HFF-Myc (cell line): ENCODE measurements at places on chromosomes 6 and 20.
A peak's percentile ranks its signal among the peaks of the same experiment; 100 is the strongest.

DNA sequence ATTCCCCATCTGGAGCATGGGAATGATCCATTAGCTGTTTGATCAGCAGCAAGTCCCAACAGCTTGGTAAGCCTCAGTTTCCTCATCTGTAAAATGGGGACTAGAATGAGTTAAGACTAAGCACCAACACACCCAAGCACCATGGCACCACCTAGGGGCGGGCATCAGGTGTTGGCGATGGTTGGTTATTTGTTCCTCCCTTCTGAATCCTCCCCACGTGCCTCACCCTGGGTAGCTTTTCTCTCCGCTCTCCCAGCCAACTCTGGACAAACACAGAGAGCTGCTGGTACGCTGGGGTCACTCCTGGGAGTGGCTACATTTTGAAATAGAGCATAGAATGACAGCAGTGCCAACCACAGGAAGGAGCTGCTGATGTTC, 13.3 kb upstream of the ITPR3 start:
- DNase-seq = no peak

DNA sequence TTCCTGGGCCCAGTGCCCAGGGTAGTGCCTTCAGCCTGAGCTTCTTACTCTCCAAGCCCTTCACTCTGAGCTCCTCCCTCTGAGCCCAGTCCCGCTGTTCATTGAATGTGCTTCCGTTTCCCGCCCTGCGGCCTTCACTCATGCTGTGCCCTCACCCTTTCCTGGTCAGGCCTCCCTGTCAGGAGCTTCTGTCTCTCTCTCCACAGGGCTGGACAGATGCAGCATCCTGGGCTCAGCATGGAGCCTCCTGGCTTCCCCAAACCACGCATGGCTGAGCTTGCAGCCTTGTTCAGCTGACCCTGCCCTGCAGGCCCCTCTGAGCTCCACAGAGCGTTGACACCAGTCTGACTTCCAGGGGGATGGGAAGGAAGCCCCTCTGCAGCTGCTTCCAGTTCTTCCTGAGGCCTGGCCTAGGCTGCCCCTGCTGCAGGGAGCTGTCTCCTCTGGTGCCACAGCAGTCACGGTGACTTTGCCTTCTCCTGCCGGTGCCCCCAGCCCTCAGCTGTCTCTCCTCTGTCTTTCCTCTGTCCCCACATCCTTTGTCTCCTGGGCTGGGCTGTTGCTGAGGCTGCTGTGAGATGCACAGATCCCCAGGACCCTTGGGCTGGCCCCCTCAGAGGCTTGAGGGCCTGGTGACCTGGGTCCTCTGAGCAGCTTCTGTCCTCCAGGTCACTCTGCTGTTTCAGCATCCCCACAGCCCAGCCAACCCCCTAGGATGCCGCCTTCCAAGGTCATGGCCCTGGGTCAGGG, 7.9 kb upstream of the MYT1 start:
- no peak for DNase-seq

DNA sequence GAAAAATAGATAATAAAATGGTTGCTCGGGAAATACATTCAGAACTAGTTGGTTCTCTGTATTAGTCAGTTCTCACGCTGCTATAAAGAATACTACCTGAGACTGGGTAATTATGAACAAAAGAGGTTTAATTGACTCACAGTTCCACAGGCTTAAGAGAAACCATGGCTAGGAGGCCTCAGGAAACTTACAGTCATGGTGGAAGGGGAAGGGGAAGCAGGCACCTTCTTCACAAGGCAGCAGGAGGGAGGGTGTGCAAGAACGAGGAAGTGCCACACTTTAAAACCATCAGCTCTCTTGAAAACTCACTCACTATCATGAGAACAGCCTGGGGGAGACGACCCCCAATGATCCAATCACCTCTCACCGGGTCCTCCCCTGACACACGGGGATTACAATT, 24.2 kb upstream of the SNX9 start:
- no peak for DNase-seq

- no peak for DNase-seq
These were observed 588.2 kb upstream of the NRSN1 start for GRCh38 chr6:23537828-23538227.

DNA sequence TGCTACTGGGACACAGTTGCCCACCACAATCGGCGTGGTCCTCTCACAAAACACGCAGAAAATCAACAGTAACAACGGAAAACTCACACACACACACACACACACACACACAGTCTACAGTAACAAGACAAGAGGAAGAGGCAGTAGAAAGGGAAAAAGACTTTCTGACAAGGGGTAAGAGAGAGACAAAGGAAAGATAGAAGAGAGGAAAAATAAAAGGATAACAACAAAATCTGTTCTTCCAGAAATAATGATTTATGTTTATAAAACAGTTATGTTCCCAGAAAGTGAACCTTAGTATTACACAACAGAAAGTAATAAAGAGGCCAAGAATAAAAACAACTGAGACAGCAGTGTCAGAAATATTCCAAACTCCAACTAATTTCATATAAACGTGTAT, 2.9 kb downstream of the RANBP9 start:
- no peak for DNase-seq

DNA sequence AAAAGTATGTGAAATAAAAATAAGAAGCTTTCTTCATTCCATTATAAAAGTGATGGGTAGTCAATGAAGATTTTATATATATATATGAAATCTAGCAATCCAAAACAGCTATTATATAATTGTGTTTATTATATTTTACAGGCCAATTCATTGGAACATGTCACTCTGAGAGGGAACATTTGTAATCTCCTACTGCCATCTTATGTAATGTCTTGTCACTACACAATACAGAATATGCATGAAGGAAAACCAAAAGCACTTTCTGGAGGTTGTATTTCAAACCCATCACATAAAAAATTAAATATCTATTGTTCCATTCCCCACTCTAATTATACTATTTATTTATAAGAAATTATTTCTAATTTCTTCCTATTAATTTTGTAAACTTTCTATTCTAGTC, 31.5 kb upstream of the IRAK1BP1 start:
- no peak for DNase-seq

DNA sequence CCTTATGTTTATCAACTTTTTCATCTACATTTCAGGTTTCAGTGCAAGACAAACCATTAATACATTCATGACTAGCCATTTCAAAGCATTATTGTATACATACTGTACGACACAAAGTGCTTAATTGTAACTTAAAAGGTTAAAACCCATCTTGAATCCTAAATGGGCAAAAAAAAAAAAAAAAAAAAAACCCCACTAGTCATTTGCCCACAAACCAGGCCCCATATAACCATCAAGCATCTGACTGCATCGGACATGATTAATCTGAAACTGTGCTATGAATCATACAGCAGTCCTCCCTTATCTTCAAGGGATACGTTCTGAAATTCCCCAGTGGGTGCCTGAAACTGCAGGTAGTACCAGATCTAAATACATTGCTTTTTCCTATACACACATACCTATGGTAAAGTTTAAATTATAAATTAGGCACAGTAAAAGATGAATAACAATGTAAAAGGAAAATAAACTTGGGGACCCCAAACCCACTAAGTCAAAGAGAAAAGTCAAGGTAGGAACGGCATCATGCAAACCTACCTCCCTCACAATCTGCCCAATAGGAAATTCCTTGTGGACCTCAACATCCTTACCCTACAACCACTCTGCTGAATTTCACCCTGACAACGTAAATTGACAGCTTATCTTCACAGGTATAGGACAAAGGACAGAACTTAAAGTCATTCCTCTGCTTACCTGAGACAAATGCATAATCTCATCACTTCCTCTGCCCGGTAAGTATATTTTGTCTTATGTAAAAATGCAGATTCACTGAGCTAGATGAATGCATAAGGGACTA, 14.3 kb downstream of the B4GALT5 start:
- DNase-seq = no peak

DNA sequence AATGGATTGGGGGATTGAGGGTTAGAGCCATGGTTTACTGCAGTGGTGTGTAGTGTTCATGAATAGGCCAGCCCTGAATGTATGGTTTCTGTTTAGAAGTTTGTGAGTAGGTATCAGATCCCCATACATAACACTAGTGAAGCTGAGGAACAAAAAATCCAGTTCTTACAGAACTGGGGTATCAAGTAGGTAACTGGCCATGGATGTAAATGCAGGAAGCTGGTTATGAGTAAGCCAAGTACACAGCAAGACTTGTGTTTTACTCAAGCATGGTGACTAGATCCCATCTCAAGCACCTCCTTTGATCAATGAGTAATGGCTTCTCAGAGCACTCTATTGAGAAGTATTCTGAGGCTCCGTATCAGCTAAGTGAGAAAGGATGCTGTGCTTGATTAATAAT, 613.7 kb upstream of the FLRT3 start:
- DNase-seq = no peak

- peak; percentile 7 for DNase-seq
These were observed 175.6 kb upstream of the PDE7B start for GRCh38 chr6:135675862-135676261.

DNA sequence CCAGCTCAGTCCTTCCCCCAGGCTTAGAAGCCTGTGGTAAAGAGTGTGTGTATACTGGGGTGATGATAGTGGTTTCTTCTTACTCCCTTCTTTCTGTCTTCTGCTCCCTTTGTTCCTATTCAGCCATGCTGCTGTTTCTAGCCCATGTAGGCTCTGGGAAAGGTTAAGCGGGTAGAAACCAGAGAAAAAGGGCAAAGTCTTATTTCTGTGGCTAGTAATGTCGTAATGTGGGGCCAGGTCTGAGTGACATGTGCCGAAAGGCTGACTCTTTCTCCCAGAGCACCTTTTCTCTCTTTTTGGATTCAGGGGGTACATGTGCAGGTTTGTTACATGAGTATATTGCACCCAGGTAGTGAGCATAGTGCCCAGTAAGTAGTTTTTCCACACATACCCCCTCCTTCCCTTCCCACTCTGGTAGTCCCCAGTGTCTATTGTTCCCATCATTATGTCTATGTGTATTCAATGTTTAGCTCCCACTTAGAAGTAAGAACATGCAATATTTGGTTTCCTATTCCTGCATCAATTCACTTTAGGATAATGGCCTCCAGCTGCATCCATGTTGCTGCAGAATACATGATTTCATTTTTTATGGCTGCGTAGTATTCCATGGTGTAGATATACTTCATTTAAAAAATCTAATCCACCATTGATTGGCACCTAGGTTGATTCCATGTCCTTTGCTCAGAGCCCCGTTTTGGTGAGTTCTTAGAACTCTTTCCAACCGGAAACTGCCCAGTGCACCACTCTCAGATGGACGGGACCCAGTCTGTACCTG, 74.3 kb downstream of the EFHC1 start:
- no peak for DNase-seq

DNA sequence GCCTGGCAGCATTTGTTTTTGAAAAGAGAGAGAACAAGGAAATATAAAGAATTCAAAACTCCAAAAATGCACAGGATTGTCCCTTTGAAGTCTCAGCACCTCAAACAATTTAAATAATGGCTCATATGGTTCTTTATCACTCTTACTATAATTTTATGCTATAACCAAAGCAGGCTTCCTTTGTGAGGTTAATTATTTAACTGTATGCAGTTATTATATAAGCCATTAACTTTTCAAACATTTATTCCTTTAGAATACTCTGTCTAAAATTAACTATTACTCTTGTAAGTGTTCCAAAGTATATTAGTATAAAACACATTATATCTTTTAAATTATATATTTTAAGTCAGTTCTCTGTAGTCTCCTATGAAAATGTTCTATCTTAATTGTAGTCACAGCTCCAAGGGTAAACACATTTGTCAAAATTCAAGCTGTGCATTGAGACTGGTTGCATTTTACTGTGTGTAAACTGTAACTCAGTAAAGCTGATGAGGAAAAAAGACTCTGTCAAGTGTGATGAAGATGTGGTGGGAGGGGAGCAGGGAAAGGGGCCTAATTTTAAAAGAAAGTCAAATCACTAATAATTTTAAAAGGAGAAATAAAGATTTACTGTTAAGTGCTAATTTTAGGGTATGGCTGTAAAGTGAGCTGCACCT, 20.0 kb upstream of the PLAGL1 start:
- DNase-seq = no peak

DNA sequence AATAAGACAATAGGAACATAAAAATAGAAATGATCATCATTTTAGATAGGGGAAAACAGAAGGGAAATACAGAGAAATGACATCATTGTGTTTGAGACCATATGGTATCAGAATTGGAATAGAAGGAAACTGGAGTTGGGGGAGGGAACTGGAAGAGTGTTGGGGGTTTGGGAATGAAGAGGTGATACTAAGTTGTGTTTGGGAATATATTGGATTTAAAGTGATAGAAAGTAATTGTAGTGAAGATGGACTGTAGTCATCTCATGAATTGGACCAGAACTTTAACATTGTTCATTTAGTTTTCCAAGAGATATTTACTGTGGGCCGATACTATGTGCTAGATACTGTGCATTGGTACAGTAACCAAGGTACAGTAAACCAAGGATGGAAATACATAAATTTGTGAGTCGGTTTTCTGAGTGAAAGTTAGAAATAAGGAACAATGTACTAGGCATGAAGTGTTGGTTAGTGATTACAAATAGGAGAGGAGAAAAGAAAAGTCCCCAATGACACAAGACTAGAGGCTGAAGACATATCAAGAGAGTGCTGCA, 32.3 kb downstream of the KCNQ5 start:
- no peak for DNase-seq

- peak; percentile 2 for DNase-seq
These were observed 121.4 kb downstream of the REV3L start for GRCh38 chr6:111361648-111362047.

GRCh38 chr6:124723671-124724070, 238.6 kb upstream of the RNF217 start:
- no peak for DNase-seq

GRCh38 chr6:5809450-5809849, 197.3 kb downstream of the NRN1 start:
- no peak for DNase-seq

DNA sequence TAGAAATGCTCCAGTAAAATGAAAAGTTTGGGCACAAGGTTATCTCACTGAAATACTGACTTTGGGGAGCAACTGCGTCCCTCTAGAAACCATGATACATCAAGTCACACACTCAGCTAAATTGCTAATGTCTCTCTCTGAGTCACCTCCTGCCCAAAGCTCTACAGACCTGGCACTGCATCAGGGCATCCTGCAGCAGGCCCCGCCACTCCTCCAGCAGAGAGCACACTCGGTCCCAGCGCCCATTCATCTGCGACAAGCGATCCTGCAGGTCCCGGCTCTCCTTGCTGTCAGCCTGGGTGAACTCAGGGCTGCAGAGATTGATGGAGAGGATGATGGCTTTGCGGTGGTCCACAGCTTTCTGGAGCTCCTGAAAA, 329.0 kb downstream of the ESR1 start:
- no peak for DNase-seq

DNA sequence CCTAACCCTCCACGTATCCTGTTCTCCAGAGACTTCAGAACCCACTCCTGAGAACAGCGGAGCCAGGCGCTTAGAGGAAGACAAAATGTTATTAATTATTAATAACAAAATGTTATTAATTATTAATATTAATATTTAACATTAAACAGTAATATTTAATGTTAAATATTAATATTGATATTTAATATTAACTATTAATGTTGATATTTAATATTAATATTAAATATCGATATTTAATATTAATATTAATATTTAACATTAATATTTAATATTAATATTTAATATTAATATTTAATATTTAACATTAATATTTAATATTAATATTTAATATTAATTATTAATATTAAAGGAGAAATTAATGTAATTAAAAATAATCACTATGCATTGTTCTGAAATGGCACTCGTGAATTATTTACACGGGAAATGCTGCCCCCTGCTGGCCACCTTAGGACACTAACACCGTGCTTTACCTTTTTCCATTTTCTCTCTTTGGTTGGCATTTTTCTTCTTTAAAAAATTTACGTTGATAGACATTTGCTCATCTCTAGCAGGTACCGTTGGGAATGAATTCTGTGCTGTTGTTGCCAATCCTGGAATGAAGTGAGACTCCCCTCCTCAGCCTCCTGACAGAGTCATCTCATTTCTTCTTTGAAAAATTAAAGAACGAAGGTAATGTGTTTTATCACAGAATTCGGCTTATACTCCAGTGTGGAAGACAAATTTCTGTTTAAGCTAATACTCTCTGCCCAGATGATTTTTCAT, 7.5 kb upstream of the GGTLC1 start:
- no peak for DNase-seq
